ENCODE measurements at places on chromosomes 1 and 21.
A peak's percentile ranks its signal among the peaks of the same experiment; 100 is the strongest.

- peak; percentile 17 for DNase-seq
Observed at GRCh38 chr21:38297194-38297631, 40.4 kb downstream of the KCNJ15 start.

DNA sequence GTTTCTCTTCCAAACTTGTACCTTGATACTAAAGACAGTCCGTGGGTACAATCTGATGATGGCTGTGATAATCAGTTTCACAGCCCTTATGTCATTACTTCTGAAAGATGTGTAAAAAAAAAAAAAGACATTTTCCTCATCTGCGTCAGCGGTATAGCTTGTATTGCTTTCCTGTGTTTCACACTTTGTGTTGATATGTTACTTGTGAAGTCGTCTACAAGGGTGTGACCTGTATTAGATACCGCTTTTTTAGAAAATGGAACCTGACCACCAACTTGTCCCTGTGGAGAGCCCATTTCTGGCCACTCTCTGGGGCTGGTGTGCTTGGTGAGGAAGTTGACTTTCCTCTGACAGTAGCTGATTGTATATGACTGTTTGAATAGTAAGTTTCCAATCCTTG is 50.5 kb downstream of the PEX14 start:
- no peak for DNase-seq

DNA sequence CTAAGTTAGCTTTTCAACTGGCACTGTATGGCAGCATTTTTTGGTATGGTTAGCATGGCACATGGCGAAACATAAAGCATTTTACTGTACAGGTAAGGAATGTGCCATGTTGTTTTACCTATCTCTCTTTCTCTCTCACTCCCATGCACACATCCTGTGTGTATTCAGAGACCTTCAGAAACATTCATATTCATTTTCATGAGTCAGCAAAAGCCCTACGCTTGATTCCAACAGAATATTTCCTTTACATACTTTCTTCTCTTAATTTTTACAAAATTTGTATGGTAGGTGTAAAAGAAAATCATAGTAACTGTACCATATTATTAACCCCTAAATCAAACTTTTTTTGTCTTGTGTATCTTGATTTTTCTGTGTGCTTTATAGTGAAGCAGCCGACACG is 10.3 kb downstream of the SRSF11 start:
- DNase-seq: no peak

DNA sequence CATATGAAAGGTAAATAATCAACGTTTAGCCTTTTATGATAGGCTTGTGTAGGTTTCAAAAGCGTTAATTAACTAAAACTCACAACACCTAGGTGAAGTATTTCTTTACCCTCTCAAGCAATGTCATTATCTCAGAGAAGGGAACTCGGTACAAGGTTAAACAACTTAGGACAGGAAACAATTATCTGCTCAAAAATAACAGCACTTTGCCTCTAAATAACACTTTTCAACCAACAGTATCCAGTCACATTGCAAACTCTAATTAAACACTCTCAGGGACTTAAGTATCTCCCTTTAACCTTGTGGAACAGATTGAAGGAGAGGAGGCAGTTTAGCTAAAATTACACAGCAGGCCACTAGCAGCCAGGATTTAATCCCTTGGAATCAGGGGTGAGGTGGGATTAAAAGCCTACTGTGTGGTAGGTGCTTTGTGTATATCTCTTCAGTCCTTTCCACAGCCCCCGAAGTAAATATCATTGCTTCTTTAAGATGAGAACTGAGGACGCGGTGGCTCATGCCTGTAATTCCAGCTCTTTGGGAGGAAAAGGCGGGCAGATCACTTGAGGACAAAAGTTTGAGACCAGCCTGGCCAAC is 5.2 kb upstream of the AKNAD1 start:
- no peak for DNase-seq

DNA sequence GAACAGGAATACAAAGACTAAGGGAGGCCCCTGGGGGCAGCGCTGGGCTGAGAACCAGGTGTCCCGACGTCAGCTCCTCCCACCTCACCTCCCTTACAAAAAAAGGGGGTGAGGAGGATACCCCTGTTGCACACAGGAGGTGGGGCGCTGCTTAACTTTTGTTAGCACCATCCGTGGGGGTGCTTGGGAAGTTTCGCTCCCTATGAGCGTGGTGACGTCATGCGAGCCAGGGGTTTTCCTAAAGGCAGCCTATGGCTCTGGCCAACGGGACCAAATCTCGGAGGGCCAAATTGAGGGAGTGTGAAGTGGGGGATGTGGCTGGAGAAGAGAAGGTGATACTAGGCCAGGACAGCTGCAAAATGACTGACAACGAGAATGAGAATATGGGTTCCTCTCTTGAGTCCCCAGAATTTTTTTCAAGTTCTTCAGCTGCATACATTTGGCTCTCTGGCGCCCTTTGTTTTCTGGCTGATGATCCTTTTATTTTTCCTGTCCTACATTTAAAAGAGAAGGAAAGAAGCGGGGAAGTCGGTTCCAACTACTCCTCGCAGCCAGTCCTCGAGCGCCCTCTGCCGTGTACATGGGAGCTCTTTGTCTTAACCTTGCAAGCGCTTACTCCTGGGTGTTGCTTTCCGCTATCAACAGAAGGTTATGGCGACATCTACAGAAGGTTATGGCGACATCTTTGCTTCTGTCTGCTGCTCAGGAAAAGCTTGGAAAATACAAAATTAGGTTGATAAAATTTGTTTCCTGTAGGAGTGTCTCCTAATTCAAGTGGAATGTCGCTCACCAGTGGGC is 48.0 kb upstream of the ZC3H11B start:
- peak; percentile 84 for DNase-seq

DNA sequence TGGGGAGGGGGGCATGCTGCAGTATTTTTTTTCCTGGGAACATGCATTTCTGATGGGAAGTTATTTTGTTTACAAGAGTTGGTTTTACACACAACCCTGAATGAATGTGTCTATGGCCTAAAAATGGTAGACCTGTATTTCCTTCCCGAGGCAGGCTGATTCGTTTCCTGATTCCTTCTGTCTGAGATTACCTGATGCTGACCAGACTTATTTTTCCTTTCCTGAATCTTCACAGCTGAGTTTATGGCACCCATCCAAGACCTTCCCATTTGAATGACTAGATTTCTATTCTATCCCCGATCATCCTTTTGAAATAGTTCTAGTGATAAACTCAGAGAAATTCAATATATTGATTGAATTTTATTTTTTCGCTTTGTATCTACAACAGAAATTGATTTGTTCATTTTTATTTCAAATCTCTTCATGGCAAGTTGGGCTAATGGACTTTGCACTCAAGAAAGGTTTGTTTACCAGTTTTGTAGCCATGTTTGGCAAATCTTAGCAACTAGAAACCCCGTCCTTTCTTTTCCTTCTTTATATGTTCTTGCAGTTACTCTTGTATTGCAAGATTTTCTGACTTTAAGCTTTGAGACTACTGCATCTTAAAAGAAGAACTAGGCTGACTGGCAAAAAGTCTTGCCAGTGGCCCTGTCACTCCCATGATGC is 15.9 kb upstream of the PLEKHM2 start:
- DNase-seq: no peak

GRCh38 chr1:216502528-216503162 is 79.4 kb upstream of the USH2A start:
- DNase-seq: no peak

- no peak for DNase-seq
Observed at GRCh38 chr21:34094949-34095348, 21.6 kb downstream of the MRPS6 start.

DNA sequence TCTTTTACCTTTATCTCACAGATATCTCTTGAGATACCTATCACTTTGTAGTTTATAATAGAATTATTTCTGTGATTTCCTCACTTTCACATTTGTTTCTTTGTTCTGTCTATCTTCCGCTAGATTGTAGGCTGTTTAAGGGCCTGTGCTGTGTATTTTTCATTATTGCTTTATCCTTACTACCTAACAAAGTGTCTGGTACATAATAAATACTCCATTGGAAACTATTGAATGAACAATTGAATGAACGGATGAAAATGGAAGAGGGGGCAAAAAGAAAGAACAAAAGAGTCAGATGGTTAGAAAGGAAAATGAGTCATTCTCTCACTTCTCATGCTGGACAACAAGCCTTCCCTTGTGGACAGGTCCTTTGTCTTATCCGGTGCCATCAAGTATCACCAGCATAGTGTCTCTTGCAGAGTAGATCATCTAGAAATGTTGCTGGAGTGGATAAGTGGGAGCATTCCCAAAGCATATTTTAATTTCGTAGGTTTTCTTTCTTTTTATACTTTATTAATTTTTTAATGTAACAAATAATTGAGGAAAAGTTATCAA is 159.8 kb downstream of the NEK7 start:
- DNase-seq: no peak

- DNase-seq: no peak
Observed at GRCh38 chr1:242140836-242141235, 141.9 kb upstream of the MAP1LC3C start.

GRCh38 chr1:178371933-178372388 is 124.8 kb downstream of the CLEC20A start:
- no peak for DNase-seq

DNA sequence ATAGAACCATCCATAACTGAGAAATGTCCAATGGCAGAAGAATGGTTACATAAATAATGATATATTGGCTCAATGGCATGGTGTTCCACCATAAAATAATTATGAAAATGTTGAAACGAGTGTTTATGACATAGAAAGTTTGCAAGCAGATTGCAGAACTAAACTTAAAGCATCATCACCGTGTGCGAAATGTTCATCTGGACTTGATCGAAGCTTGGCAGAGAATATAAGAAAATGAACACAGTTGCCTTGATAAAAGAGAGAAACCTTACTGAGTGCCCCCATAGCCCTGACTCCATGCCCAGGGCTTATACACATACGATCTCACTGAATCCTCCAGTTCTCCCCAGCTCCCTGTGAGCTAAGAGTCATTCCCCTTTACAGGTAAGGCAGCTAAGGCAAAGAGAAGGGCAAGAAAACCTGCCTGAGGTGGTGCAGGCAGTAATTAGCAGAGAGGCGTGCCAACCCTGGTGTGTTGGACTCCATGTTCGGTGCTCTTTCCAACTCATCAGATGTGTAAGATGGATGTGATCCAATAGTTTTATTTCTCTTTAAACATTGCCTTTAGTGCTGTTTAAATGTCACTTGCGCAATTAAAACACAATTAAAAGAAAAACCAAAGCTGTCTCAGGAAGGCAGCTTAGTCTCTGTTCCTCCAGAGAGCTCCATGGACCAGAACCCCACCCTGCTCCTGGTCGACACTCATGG is 21.8 kb upstream of the SPOCD1 start:
- DNase-seq: no peak

DNA sequence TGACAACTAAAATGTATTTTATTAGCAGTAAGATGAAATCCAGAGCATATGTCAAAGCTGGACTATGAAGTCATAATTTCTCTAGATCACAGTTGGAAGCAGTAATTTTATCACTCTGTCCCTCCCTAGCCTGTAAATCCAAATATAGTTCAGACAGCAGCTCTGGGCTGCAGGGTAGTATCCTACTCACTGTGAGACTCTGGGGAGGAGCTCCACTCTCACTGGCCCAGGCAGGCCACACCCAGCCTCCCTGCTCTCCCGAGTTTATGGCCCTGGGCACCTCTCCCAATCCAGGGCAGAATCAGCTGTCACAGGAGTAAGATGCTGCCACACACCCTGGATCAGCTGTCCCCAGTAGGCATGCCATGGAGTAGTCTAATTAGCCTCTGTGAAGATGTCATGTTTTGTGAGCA is 131.1 kb downstream of the HLCS start:
- DNase-seq: no peak

- DNase-seq: no peak
Observed at GRCh38 chr1:77565321-77565720, 117.1 kb downstream of the ZZZ3 start.

GRCh38 chr1:67833602-67833940 is 304 bp upstream of the GNG12 start:
- no peak for DNase-seq

DNA sequence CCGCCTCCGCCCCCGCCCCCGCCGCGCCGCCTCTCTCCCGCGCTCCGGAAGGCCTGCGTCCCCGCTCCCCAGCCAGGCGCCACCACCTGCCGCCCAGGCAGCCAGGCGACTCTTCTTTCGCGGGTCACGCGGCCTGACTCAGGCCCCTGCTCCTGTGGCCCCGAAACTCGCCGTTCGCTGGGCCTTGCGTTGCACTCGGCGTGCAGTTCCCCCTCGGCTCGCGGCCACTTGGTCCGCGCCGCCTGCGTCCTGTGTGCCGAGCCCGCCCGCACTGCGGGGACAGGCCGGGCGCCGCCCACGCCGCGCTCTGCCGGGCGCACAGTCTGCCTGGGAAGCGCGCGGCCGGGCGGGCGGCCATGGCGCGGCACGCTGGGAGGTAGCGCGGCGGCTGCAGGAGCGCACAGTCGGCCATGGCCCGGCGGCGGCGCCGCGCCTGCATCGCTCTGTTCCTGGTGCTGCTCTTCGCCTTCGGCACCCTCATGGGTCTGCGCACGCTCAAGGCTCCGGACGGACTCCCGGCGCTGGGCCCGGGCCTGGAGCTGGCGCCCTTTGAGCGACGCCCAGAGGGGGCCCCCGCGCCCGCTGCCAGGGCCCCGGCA is at the start of gene MANEAL:
Gene MANEAL, plus strand, starts transcription at position 75 of the 599 bp plus-strand sequence. Its CDS starts 336 bp downstream, at position 411.
- DNase-seq: peak; percentile 57

DNA sequence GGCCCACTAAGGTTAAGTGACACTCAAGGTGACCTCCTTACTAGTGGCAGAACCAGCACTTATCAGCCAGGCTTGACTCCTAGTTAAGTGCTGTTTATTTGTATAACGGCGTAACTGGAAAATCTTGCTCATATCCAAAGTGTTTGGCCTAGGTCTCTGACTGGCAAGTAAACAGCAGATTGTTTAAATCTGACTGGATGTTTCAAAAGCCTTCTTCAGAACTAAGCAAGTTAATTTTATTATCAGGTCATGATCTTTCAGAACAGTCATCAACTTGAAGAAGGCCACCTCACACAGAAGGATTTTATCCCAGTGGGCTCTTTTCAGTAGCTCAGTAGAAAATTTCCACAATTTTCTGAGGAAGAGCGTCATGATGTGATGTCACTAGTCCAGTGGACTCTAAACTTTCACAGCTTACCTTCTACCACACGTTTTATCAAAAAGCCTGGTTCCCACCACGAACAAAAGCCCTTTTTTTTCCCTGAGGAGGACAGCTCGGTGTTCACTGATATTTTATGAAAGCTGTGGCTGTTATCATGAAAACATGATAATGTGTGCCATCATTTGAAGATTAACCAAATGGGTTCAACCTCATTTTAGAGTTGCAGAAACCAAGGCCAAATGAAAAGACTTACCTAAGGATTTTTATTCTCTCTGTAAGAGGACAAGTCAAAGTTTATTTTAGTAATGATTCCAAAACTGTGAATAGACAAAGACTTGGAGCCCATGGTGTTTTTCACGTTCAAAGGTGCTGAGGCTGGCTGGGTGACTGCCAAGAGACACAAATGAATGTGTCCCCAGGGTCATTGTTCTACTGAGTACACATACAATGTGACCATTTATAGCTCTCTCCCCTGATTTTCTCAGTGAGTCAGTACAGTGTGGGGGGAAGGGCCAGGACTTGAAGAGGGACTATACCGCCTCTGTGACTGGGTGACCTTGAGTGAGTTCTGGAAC is 9.1 kb downstream of the SGIP1 start:
- no peak for DNase-seq

GRCh38 chr1:32159189-32159588 is 20.3 kb upstream of the TXLNA start:
- no peak for DNase-seq

Data from MV-4-11 (cell line).